ENCODE measurements at places on chromosomes 4 and X.

DNA sequence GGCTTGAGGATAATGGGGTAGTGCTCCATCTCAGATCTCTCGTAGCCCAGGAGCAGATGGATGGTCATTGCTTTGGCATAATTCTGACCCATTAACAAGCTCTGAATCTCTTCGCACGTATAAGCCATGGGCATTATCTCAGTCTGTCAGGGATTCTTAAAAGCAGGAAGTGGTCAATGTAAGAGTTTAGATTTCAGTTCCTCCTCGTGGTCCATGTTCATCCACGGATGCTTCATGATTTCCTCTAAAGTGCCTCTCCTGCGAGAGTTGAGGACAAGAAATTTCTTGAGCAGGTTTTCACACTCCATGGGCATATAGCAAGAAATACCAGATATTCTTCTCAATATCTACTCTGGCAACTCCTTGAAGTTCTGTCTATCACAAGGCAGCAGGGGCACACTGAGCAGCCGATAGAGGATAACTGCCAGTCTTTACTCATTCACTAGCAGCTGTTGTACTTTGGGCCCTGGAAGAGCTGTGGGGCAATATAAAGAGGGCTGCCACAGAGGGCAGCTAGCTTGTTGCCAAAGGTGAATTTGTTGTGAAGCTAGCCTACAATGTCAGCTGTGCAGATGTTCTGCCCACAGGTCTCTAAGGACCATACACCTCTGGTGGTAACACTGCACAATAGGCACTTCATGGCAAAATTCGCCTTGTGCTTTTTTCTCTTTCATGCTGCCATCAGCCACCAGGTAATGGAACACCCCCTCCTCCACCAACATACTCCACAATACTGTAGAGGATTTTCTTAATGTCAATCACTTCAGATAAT, 52.0 kb upstream of the WDR17 start:
- no peak for DNase-seq

DNA sequence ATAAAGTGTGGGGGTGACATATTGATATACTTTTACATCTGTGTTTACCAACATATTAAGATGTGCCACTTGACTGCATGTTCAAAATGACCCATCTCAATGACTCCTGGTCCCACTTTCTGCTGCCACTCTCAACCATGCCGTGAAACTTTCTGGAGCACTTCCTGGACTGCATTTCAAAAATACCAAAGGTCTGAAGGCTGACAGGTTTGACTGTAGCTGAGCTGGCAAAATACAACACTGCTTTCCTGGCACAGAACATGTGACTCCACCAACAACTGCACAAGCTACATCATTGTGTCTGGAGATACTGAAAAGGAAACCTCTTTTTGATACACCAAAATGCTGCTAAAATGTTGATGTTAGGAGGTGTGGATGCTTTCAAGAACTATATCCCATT, 184.8 kb downstream of the UNC5C start:
- DNase-seq, result no peak

DNA sequence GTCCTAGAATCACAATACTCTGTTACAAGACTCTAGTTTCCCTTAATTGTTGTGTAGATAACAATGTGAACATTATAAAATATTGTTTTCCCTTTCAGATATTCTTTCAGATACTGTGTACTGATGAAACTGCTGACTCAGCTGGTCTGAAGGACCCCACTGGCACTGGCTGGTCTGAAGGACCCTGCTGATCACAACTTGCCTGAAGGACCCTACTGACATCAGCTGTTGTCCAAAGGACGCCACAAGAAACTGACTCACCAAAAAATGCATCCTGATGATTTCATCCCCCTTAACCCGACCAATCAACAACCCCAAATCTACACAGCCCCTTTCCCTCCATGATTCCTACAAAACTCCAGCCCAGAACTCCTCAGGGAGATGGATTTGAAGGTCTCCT, 258.8 kb upstream of the GNPDA2 start:
- no peak for DNase-seq

- DNase-seq, result no peak
Observed at GRCh38 chr4:139582044-139582443, 26.0 kb upstream of the SETD7 start.

GRCh38 chr4:105014635-105015034, 132.0 kb upstream of the TET2 start:
- no peak for DNase-seq

GRCh38 chr4:16617435-16617834, 281.0 kb downstream of the LDB2 start:
- no peak for DNase-seq

DNA sequence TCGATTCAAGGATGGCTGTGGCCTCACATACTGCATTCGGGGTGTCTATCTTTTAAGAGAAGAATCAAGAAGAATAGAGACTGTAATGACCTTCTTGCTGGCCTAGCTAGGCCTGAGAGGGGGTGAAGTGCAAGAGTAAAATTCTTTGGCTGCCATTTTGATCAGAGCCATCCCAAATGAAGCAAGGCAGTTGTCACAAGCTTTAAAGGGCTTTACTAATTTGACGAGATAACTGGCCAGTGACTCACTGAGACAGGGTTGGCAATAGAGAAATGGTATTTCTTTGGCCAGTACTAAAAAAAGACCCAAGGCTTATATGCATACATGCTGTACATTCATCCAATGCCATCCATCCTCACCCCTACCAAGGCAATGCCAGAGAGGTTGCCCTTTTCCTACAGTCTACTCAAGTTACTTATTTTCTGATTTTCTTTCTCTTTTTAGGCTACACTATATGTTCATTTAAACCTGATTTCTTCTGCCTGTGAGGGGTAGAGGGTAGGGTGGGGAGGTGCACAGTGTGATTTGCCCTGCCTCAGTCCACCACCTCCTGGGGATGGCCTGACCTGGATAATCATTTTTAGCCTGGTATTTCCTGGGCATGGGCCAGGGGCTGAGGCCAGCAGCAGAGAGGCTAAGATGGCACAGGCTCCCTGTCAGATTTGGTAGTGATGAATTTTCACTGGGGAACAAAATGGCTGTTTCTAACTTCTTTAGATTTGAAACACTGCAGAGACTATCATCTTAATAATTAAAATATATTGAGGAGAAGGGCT, 32.2 kb downstream of the ATG4A start:
- no peak for DNase-seq

DNA sequence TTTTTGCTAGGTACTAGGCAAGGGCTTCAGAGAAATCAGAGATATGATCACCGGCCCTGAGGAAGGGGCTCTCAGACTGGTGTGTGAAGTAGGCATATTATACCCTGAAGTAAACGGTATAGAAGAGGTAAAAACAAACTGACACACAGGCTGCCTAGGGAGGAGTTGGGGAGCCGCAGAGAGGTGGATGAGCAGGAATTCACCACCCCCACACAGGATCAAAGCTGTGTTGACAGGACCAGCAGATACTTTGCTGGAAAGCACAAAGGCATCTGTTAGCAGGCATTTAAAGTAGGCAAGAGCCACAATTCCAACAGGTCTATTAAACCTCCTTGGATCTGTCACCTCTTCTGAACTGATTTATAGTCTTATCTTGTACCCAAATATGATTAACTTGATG, 71.8 kb upstream of the GPR34 start:
- DNase-seq, result no peak

DNA sequence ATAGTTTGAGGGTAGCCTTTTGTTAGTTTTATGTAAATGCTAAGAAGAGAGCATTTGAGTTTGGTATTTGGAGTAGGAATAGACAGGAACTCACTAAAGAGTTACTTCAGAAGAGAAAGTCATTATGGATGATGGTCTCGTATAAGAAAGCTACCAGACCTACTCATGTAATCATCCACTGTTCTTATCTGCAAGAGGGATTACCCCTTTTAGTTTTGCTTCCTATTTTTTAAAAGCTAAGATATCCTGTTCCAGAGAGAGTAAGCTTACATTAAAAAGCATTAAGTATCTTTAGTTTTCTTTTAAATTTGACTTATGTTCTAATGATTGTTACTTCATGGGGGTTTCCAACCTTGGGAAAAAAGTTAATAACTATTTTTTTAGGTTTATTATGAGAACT, 12.5 kb upstream of the ART3 start:
- no peak for DNase-seq

GRCh38 chr4:47154816-47155370, 123.5 kb downstream of the GABRB1 start:
- no peak for DNase-seq

- DNase-seq, result no peak
Observed at GRCh38 chr4:180567080-180567479, 1676.1 kb upstream of the TENM3 start.

DNA sequence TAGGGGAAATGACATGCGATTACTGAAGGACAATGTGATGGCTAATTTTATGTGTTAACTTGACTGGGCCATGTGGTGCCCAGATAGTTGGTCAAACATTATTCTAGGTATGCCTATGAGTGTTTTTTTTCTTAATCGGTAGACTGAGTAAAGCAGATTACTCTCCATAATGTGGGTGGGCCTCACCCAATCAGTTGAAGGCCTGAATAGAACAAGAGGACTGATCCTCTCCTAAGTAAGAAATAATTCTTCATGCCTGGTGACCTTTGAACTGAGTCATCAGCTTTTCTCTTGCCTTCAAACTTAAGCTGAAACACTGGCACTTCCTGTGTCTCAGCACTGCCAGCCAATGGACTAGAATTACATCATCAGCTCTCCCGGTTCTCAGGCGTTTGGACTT, 164.0 kb upstream of the FGF13 start:
- DNase-seq, result no peak

GRCh38 chrX:41314881-41315280, 19.1 kb upstream of the DDX3X start:
- no peak for DNase-seq

DNA sequence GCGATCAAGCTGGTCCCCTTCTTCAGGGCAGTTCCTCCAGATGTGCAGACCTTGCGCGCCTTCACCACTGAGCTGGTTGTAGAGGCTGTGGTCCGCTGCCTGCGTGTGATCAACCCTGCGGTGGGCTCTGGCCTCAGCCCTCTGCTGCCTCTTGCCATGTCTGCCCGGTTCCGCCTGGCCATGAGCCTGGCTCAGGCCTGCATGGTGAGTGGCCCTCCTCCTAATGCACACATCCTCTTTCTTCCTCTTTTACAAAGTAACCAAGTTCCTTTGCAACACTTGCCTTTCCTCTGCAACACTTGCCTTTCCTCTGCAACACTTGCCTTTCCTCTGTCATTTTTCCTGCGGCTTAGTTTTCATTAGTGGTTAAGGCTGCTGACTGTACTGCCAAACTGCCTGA, 1.8 kb downstream of the CCDC22 start:
- DNase-seq, result no peak

GRCh38 chr4:167868163-167868562, 224.2 kb upstream of the ANXA10 start:
- DNase-seq, result no peak

- DNase-seq, result no peak
Observed at GRCh38 chr4:113618205-113618604, 143.3 kb downstream of the CAMK2D start.
